ENCODE measurements at places on chromosomes 2 and 18.

GRCh38 chr2:7497178-7497577 is 580.0 kb downstream of the RNF144A start:
- no peak for DNase-seq

DNA sequence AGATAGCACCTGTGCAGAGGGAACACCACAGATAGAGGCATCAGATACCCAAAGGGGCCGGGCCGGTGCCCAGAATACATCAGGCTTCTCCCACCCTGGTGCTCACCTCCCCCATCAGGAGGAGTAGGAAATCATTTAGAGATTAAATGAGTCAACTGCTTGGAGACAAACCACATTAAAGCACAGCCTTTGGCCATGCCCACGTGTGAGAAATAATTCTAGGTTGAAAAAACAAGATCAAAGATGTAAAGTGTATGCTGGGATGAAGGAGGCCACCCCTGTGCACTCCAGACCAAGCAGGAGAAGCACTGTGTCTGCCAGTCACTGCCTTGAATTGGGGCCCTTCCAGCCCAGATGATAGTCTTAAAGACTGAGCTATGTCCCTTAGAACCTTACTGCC is 152.8 kb upstream of the ACAA2 start:
- no peak for DNase-seq

DNA sequence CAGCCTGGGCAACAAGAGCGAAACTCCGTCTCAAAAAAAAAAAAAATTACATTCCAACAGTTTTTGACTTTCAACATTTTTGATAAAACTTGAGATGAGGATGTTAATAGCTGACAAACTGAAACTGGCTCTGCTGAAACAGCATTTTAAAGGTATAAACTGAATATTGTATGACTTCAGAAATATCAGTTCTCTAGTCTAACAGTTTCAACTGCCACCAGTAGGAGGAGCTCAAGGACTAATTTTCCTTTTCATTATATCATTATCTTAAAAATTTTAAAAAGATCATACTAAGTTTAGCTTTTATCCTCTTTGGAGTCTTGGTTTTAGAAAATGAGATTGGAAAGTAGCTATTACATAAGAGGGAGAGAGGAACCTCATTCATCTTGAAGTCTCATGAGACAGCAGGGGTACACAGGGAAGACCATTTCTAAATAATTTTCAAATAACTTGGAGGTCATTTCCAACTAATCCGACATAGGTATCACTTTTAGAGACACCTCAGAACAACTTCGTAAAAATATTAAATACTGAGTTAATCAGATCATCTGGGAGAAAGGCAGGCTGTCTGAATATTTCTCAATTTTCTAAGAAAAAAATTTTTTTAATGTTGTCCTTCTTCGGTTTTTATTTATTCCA is 37.6 kb upstream of the MCM6 start:
- no peak for DNase-seq

GRCh38 chr2:196172951-196173350 is 1.6 kb upstream of the STK17B start:
- no peak for DNase-seq

DNA sequence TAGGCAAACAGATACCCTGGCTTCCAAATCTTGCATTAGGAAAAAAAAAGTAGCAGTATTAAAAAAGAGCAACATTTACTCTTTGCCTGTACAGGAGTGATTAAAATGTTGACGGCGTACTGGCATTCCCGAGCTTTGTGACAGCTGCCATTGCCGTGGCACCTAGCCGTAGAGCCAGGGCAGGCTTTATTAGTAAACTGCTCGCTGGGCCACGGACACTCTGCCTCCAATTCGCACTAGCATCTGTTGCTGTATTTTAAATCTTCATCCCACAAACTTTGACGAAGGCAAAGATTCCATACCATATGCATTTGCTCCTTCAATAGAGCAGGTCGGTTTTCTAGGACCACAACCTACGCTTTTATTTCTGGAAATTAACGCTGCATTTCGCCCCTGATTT is 44.5 kb upstream of the EPHA4 start:
- DNase-seq: no peak

GRCh38 chr2:62939735-62940491 is 110.7 kb upstream of the OTX1 start:
- no peak for DNase-seq

DNA sequence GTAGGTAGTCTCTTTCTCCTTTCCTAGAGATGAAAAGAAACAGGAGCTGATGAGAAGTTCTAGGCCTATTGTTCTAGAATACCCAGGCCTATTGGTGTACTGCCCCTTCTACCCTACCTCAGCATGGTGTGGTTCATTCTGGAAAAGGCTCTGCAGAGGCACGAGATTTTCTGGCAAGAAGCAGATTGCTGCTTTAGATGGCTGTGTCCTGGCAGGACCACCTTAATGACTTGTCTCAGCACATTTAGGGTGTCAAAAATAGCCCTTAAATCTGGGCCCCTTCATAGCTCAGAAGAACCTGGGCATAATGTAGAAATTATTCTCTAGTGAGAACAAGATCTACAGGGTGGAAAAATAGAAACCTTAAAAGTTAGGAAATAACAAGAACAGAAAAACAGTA is 87.9 kb downstream of the BCL2L11 start:
- DNase-seq: no peak

- no peak for DNase-seq
These were observed 86.3 kb upstream of the UNC80 start for GRCh38 chr2:209685340-209685739.

- DNase-seq: no peak
These were observed 896 bp downstream of the CACNB4 start for GRCh38 chr2:152097801-152098495.

DNA sequence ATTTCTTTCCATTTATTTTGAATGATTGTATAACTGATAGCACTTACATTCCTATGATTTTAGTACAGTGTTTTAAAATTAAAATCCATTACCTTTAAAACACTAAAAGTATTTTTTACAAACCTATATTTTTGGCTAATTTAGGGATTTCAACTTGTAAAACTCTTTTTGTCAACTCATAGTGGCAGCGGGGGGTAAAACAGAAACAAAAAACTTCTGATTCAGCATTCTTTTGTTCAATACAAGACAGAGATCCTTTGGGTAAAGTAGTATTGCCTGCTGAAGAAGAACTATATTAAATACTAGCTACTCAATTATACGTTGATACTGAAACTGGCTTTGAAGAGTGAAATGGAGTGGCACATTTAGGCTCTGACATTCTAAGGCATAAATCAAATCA is 437.4 kb upstream of the CDH19 start:
- no peak for DNase-seq

GRCh38 chr18:14768241-14768640 is 20.3 kb downstream of the ANKRD30B start:
- DNase-seq: no peak

- no peak for DNase-seq
These were observed 84.3 kb downstream of the FANCL start for GRCh38 chr2:58156780-58157179.

DNA sequence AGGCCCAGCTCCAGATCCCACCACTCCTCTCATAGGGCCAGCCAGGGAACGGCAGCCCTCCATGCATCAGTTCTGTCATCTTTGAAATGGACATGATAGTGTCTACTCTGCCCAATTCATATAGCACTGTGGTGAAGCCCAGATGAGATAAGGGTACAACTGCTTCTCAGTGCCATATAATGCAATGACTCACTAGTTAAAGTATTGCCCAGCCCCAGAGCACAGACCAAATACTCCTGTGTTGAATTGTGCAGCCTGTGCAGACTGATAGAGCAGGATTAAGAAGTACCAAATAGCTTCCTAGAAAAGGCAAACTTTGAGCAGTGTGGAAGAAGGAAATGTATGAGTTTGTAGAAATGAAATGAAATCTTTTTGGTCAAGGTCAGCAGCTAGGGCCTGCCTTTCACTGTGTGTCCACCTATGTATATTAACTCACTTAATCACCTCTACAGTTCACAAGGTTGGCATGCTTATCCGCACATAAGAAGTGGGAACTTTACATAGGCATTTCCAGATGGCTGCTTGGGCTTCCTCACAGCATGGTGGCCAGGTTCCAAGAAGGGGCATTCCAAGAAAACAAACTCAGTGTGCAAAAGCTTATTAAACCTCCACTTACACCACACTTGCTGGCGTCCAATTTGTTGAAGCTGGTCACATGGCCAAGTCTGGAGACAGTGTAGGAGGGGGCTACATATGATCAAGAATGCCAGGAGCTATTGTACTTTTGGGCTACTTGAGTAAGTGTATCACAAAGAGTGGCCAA is 102.8 kb upstream of the COPS8 start:
- no peak for DNase-seq

- no peak for DNase-seq
These were observed 43.1 kb upstream of the SLC39A10 start for GRCh38 chr2:195613922-195614321.

- no peak for DNase-seq
These were observed 6.4 kb upstream of the CNNM4 start for GRCh38 chr2:96754317-96754716.

DNA sequence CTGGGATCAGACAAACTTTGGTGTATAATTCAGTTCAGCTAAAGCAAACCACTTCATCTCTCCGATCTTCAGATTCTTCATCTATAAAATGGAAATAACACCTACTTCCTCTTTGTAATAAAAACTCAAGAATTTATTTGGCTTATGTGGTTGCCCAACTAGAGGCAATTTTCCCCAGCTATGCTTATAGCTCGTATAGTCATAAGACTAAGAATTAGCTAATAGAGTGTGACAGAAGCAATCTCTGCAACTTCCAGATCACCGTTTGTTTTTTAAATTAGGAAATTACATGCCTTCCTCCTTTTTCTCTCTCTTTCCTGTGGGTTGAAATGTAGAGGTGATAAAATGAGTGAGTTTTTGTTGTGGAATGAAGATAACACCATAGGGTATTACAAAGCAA is 35.3 kb upstream of the KCNF1 start:
- no peak for DNase-seq

GRCh38 chr2:55862673-55863390 is 60.8 kb downstream of the EFEMP1 start:
- no peak for DNase-seq

GRCh38 chr18:10164271-10165071 is 250.7 kb downstream of the VAPA start:
- no peak for DNase-seq

GRCh38 chr18:31683968-31684278 is 458 bp downstream of the B4GALT6 start:
- DNase-seq: no peak

DNA sequence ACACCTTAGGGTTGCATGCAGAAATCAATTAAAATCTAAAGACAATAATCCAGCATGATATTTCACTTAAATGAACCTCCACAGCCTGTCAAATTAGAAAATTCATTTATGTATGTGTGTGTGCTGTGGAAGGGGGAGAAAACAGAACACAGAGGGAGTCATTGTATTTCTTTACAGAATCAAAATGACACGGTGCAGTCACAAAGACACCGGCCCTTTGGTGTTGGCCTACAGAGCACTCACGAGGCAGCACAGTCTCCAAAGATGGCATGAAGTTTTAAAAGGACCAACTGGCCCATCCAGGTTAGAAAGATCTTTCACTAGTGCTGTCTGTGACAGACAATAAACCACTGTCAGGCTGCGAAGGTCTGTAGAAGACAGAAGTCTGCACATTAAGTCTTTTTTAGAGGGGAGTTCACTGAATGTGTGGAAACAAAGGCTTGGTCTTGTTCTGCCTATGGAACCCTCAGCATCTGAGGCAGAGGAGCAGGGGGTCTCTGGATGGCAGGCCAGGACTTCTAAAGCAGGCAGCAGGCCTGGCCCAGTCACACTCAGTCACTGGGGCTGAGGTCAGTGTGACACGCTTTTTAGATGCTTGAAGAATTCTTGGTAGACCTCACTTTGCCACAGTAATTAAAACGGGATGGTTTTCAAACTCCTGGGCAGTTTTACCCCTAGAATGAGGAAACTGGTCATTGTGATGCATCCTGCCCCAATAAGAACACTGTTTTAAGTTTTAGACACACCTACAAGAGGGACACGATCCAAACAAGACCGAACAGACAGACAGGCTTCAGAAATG is 184.9 kb downstream of the AFF3 start:
- no peak for DNase-seq

DNA sequence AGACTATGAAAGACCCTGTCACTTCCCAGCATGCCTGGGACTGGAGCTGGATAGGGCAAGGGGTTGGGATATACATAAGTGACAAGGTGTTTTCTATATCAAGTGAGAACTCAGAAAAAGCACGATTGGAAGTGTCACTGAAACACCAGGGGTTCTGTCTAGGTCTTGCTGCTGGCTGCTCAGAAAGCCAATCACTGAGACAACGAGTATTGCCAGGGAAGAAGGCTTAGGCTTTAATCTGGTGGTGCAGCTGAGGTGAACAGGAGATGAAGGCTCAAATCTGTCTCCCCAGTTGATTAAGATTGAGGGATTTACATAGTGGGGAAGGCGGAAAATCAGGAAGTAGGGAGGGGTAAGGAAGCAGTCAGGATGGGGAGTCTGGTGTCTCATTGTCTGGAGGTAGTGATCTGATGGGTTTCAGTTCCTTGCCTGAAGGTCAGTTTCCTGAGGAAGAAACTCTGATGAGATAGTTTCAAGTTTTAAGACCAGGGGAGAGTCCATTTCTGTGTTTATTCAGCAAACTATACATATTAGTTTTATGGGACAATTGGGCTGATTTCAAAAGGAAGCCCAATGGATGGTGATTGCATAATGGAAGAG is 3.5 kb upstream of the C2orf74 start:
- DNase-seq: no peak

DNA sequence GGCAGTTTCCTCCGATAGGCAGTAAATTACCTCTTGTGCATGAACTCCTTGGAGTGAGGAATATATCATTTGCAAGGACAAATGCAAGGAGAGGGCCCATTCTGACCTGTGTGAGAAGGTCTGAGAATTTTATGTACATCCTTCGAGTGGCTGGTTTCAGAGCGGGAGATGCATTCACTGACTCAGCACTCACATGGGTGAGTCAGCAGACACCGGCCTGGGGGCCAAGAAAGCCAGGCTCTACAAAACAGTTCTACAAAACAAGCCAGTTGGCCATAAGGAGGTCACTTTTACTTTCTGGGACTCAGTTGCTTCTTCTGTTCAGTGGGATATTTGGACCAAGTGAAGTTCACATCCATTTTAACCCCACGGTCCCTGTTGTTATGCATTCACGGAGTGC is 35.3 kb downstream of the CYP26B1 start:
- DNase-seq: no peak

DNA sequence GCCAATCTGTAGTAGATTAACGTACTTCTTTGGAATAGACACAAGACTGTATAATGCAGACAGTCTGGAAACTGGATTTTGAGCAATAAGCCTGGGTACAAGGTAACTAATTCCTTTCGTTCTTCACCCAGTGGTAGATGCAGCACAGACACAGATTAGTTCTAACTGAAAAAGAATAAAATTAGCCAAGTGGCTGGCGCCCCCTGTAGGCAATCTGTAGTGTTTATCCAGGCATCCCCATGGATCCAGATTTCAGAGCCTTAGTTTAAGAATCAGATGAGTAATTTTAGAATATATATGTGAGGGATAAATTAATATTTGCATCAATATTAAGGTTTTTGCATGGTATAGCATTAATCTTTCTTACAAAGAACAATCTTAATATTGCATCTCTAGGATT is 563.9 kb downstream of the DCC start:
- no peak for DNase-seq

- no peak for DNase-seq
These were observed 142.4 kb downstream of the MREG start for GRCh38 chr2:215870986-215871385.

- no peak for DNase-seq
These were observed 1.9 kb upstream of the NEUROD1 start for GRCh38 chr2:181682026-181682789.
